Suprapubic skin (tissue), 4 donors: ENCODE measurements at places on chromosomes 16 and 17.

- H3K4me1 ChIP-seq: no peaks in the 10 kb centered on the region
- DNase-seq: no peak
- no peaks in the 10 kb centered on the region for H3K27me3 ChIP-seq
- no peak overlapping the region for H3K27ac ChIP-seq
Measured at GRCh38 chr16:65098916-65099315, 22.9 kb downstream of the CDH11 start.

- no peaks in the 10 kb centered on the region for H3K36me3 ChIP-seq
- peaks cover 39% of the 10 kb centered on the region for H3K27me3 ChIP-seq
- peaks cover 28% of the 10 kb centered on the region for H3K4me1 ChIP-seq
- no peak for DNase-seq
- no peak overlapping the region for H3K27ac ChIP-seq
Measured at GRCh38 chr17:74196541-74197317, 6.7 kb upstream of the RPL38 start.

DNA sequence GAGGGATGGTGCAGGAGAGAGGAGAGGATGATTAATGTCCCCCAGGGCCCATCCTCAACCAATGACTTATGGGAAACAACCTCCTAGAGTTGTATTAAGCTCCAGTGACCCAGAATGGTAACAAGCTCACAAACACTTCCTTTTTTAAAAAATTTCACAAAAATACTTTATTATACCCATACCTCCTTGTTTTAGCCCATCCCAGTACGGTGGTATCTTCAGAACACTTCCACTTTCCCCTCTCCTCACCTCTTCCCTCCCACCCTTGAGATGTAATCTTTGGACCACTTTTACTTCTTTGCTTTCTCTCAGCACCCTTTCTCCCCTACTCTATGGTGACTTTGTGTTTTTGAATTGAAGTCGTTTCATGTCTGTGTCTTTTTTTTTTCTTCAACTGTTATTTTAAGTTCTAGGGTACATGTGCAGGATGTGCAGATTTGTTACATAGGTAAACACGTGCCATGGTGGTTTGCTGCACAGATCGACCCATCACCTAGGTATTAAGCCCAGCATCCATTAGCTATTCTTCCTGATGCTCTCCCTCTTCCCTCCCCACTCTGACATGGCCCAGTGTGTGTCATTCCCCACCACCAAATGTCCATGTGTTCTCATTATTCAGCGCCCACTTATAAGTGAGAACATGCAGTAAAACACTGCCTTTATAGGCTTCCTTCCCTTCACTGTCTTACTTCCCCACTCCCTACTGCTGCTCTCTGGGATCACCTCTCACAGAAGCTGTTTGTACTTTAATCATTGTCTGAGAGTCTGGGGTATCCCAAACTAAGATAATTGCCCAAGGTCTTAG is 124.5 kb downstream of the PRKCB start:
- no peak overlapping the region for H3K4me3 ChIP-seq
- DNase-seq: no peak
- no peaks in the 10 kb centered on the region for H3K4me1 ChIP-seq
- no peaks in the 10 kb centered on the region for H3K36me3 ChIP-seq

DNA sequence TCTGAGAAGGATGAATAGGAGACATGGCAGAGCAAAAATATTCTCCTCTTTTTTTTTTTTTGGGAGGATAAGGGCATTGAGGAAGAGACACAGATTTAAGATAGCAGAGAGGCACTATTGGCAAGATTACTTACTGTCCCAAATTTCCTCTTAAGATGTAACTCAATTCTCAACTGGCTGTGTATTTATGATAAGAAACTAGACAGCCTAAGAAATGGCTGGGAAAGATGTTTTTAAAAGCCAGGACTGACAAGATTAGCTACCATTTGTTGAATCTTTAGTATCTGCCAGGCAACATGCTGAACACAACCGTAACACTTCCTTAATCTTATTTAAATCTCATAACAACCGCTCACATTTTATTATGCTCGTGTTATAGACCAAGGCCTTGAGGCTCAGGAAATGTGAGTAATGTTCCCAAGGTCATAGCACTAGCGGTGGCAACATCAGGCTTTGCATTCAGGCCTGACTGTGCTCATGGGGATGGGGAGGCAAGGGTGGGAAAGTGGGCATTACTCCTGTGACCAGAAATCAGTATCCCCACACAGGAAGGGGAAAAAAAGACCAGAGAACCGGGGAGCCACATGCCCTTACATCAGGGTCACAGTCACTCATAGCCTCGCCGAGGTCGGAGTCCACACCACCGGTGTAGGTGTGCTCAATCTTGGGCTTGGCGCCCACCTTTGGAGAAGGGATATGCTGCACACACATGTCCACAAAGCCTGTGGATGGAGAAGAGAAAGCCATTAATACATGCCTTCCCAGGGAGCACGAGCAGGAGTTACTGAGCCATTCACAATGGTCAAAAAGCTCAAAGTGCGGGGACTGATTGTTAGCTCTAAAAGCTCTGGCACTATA is 15.6 kb downstream of the HIGD1B start:
- H3K4me3 ChIP-seq: no peak overlapping the region
- H3K27ac ChIP-seq: no peak overlapping the region
- no peaks in the 10 kb centered on the region for H3K27me3 ChIP-seq
- no peak for DNase-seq

- no peak overlapping the region for H3K4me3 ChIP-seq
- H3K36me3 ChIP-seq: peaks cover 22% of the 10 kb centered on the region
- peaks cover 11% of the 10 kb centered on the region for H3K4me1 ChIP-seq
- no peak overlapping the region for H3K27ac ChIP-seq
Measured at GRCh38 chr16:27778171-27778925, 228.4 kb downstream of the KATNIP start.

DNA sequence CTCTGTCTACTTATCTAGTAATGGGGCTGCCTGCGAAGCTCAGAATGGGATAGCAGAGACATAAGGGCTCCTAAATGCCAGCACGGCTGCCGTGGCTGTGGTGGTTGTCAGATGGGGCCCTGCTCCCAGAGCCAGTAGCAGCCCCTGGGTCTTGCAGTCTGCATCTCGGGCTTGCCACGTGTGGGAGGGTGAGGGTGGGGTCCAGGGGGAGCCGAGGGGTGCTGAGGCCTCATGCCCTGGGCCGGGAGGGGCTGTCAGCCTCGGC is 88.8 kb upstream of the GSE1 start:
- no peak overlapping the region for H3K4me3 ChIP-seq
- H3K27ac ChIP-seq: no peak overlapping the region
- peaks cover 57% of the 10 kb centered on the region for H3K4me1 ChIP-seq
- H3K36me3 ChIP-seq: no peaks in the 10 kb centered on the region
- no peaks in the 10 kb centered on the region for H3K27me3 ChIP-seq

DNA sequence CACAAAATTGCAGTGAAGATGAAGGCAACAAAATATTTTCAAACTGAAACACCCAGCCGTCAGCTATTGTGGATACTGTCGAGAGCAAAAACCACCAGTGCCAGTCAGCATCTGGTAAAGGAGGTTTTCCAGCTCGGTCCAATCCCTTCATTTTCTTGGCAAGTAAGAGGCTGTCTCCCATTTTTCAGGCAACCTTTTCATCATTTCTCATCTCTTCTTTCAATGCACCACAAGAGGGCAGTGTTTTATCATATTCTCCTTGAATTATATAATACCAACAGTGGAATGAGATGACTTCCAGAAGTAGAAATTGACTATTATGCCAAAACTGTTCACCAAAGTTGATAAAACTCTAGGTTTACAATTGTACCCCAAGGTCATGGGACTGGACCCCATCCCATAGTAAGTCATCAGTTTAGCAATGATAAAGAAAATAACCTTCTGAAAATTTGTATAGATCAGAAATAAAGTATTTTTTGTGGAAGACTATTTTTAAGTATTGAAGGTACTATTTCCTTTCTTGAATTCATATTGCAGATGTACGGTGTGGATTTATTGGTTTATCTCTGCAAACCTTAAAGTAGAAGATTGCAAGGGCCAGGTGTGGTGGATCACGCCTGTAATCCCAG is 16.8 kb downstream of the NQO1 start:
- H3K4me3 ChIP-seq: no peak overlapping the region
- H3K36me3 ChIP-seq: peaks cover 7% of the 10 kb centered on the region
- H3K27me3 ChIP-seq: no peaks in the 10 kb centered on the region
- peaks cover 49% of the 10 kb centered on the region for H3K4me1 ChIP-seq

- DNase-seq: no peak
- no peaks in the 10 kb centered on the region for H3K36me3 ChIP-seq
- no peaks in the 10 kb centered on the region for H3K27me3 ChIP-seq
- H3K4me1 ChIP-seq: no peaks in the 10 kb centered on the region
Measured at GRCh38 chr16:19835968-19836421, 48.7 kb downstream of the GPRC5B start.

- no peak overlapping the region for H3K4me3 ChIP-seq
- H3K4me1 ChIP-seq: peaks cover 41% of the 10 kb centered on the region
- DNase-seq: no peak
- H3K27me3 ChIP-seq: no peaks in the 10 kb centered on the region
- H3K36me3 ChIP-seq: peaks cover 7% of the 10 kb centered on the region
Measured at GRCh38 chr17:81241648-81242420, 2.7 kb downstream of the NDUFAF8 start.

GRCh38 chr17:1495265-1495989 is 2.9 kb upstream of the MYO1C start:
- no peak overlapping the region for H3K4me3 ChIP-seq
- DNase-seq: peak; percentile 68
- no peak overlapping the region for H3K27ac ChIP-seq
- H3K27me3 ChIP-seq: no peaks in the 10 kb centered on the region

DNA sequence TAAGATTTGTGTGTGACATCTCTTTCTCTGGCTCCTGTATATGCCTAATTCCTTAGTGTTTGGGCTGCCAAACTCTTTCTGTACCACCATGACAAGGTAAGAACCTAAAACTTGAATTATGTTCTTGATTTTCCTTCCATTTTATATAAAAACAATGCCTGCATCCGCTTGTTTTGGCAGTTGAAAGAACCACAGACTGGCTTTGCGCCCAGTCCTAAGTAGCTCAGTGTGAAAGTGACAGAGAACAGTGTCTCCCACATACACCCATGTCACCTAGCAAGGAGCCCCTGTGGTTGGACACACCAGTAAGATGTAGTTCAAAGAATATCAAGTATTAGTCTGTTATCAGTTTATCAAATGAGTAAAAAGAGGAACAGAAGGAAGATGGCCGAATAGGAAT is 40.7 kb upstream of the SLC6A2 start:
- H3K27ac ChIP-seq: no peak overlapping the region
- no peak for DNase-seq
- H3K4me1 ChIP-seq: no peaks in the 10 kb centered on the region
- H3K36me3 ChIP-seq: no peaks in the 10 kb centered on the region
- no peaks in the 10 kb centered on the region for H3K27me3 ChIP-seq

DNA sequence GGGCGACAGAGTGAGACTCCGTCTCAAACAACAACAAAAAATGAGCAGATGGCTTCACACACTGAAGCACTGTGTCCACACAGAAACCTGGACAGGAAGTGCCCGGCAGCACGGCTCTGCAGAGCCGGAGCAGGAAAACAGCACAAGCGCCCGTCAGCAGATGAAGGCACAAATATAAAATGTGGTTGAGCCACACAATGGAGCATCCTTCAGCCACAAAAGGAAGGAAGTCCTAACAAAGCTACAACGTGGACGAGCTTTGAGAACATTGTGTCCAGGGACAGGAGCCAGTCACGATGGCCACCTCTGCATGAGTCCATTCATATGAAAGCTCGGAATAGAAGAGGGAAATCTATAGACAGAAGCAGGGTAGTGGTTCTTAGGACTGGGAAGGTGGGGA is 15.7 kb downstream of the RHBDF2 start:
- H3K4me3 ChIP-seq: no peak overlapping the region
- peak overlapping the region; percentile 25 for H3K27ac ChIP-seq
- H3K4me1 ChIP-seq: peaks cover 12% of the 10 kb centered on the region
- no peak for DNase-seq

GRCh38 chr16:89925596-89926079 is 2.5 kb downstream of the TUBB3 start:
- peak overlapping the region; percentile 44 for H3K4me3 ChIP-seq
- peaks cover 53% of the 10 kb centered on the region for H3K4me1 ChIP-seq
- no peaks in the 10 kb centered on the region for H3K36me3 ChIP-seq
- H3K27ac ChIP-seq: no peak overlapping the region

DNA sequence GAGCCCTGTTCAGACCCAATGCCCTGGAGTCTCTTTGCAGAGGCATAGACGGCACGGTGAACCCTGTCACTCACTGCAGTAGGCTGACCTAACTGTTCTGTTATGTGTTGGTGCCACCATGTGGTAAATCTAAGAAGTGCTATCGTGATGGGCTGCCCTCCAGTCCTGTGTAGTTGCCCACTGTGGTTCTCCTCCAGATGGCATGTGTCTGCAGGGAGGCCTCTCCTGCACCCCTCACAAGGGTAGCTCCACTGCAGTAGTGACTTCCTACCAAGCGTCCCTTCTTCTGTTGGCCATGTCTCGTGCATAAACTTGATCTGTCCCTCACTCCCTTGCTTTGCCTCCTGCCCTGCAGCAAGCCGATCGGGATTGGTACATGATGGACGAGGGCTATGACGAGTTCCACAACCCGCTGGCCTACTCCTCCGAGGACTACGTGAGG is 5.8 kb downstream of the DHX38 start:
- no peak overlapping the region for H3K4me3 ChIP-seq
- no peak overlapping the region for H3K27ac ChIP-seq
- H3K27me3 ChIP-seq: no peaks in the 10 kb centered on the region
- peaks cover 84% of the 10 kb centered on the region for H3K36me3 ChIP-seq
- DNase-seq: no peak

DNA sequence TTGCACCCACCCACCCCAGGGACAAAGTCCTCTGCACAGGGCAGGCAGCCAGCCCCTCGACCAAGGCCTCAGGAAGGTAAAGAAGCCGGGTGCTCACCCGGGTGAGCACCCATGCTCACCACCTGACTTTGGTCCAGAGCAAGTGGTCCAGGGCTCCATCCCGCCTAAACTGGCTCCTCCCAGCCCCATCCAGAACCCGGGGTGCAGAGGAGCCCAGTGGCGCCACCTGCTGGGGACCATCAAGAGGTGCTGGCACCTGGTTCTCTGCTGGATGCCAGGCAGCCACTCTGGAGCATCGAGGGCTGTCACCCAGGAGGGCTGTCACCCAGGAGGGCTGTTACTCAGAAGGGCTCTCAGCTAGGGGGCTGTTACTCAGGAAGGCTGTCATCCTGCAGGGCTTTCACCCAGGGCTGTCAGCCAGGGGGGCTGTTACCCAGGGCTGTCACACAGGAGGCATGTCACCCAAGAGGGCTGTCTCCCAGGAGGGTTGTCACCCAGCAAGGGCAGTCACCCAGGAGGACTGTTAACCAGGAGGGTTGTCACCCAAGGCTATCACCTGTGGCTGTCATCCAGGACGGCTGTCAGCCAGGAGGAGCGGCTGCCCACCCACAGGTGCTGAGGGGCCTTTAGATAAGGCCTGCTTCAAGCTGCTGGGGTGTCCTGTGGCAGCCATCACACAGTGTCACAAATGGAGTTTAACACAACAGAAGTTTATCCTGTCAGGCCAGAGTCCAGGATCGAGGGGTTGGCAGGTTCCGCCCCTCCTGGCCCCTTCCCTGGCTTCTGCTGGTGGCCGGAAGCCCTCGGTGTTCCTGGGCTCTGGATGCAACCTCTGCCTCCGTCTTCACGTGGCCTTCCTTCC is 98.5 kb downstream of the TNFRSF13B start:
- H3K4me3 ChIP-seq: no peak overlapping the region
- peaks cover 4% of the 10 kb centered on the region for H3K27me3 ChIP-seq
- peak; percentile 67 for DNase-seq
- no peak overlapping the region for H3K27ac ChIP-seq
- no peaks in the 10 kb centered on the region for H3K36me3 ChIP-seq
